ENCODE measurements at places on chromosomes 4 and X.

DNA sequence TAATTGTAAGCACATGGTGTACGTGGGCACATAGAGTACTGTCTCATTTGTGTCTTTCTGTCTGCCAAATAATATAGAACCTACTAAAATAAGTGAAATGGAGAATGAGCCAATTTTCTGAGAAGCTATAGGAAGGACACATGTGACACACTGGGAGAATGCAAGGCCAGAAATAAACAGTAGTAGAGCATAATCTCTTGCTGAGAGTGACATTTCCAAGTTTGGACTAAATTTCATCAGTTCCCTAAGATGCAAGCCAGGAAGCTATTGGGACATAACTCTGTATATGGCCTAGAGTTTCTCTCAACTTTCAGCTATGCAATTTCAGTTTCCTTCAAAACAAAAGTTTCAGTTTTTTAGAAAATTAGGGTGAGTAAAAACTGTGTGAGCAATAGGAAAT lies 638.7 kb downstream of the PCDH18 start:
- no peak for DNase-seq

GRCh38 chr4:175807547-175807946 lies 4.5 kb downstream of the GPM6A start:
- DNase-seq = no peak

DNA sequence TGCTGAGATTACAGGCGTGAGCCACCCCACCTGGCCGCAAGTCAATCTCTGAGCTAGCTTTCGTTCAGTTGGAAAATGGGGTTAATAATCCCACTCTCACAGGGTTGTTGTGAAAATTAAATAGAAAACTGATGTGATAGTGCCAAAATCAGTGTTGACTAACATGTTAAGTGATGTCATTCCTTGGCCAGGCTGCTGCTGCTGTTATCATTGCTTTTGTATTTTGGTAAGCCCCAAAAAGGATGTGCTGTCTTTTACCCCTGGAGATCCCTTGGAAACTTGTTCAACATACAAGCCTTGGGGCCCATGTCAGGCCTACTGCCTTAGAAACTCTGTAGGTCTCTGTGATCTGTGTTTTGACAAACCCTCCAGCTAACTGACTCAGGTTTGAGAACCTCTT lies 106.3 kb downstream of the AFF1 start:
- no peak for DNase-seq

- DNase-seq = no peak
These were observed 125.6 kb downstream of the PHF8 start for GRCh38 chrX:53918702-53919101.

GRCh38 chr4:186876961-186877626 lies 153.4 kb upstream of the FAT1 start:
- DNase-seq = no peak

DNA sequence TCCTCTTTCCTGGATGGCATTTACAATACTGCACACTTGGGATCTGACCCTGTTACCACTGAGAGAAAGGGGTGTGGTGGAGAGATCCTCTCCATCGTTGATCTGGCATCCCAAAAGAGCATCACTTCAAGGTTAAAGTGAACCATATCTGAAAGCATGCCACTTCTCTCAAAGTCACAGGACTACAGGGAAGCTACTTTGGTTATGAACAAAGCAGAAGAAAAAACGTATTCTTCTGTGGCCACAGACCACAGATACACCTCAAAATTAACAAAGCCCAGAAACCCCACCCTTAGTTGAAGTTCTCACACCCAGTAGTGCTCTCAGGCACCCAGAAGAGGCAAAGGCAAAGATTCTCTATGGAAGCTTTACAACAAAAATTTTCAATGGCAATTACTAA lies 108.3 kb downstream of the JADE1 start:
- DNase-seq = no peak

GRCh38 chr4:17664755-17665154 lies 50.3 kb downstream of the MED28 start:
- no peak for DNase-seq

DNA sequence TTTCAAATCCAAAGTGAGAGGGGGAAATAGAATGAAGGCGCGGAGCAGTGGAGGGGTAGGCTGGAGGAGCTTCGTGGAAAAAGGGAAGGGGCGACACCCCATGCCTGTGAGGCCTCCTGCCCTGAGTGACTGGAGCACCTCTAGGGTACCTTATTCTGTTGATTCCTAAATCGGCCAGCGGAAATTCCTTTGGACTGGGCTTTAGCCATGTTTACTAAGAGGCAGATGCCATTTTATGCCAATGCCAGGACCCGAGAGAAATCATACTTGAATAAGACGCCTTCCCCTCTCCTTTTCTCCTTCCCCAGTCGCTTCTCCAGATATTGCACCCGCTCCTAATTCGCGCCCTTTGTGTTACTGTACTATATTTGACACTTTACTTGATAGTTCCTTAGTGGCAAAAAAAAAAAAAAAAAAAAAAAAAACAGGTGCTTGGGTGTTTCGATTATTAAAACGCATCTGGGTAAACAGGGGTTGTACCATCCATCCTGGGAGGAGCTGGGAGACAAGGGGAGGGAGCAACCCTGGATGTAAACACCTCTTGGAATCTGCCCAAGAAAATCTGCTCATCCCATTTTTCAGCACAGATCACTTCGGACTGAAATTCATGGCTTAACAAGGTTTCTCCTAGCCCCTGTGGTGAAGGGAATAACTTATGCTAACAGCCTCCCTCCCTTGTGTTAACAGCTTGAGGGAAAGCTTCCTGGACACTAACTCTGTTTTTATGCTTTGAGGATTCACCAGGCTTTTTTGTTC lies 1.5 kb downstream of the BMP3 start:
- no peak for DNase-seq

DNA sequence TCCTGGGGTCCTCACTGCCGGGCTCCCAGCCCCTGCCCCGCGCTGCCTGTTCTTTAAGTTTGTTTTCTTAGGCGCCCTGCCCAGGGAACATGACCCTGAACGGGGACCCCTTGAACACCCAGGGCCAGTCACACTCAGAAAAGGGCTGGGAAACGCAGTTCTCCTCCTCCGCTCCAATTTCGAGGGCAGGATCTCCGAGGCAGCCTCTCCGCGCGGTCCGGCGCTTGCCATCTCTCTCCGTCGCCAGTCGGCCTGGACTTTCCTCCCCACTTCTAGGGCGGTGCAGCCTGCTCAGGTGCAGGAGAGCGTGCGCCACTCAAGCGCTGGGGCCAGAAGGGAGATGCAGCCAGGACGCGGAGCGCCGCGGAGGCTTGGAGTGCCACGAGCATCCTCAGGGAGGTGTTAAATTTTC lies 9.9 kb downstream of the PRDM8 start:
- DNase-seq = no peak

GRCh38 chr4:27217261-27217769 lies 356.7 kb downstream of the STIM2 start:
- DNase-seq = no peak

- no peak for DNase-seq
These were observed 38.1 kb upstream of the IRAK1 start for GRCh38 chrX:154057791-154058190.

DNA sequence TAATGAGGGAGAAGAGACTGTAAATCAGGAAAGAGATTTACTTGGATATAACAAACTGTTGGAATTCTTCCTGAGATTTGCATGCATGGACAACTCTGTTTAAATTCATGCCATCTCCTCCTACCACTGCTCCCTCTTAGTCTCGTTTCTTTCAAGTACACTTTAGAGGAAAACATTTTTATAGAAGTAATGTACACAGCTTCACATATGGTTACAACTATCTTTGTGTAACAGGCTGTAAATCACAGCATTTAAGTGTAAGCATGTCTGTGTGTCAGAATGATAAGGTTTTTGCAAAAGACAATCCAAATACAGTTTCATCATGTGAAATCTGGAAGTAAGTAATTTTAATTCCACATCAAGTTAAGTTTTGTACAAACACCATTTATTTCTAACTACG lies 21.5 kb upstream of the ENPEP start:
- DNase-seq = no peak

DNA sequence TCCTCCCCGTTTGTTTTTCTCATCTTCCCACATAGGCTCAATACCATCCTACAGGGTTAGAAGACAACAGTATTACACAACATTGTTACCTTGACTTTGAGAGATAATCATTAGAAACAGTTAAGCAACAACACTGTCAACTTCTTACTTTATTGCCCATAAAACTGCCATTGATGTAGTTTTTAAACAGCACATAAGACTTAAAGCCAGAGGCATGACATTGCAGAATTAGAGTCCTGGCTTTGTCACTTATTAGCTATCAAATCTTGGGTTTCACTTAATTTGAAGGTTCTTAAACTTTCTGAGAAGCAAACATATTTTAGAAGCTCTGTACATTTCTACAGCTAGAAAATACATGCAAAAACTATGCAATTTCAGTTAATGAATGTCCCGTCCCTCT lies 41.8 kb downstream of the EIF4E start:
- no peak for DNase-seq

GRCh38 chrX:155966876-155967275 lies 30.6 kb upstream of the IL9R start:
- no peak for DNase-seq

DNA sequence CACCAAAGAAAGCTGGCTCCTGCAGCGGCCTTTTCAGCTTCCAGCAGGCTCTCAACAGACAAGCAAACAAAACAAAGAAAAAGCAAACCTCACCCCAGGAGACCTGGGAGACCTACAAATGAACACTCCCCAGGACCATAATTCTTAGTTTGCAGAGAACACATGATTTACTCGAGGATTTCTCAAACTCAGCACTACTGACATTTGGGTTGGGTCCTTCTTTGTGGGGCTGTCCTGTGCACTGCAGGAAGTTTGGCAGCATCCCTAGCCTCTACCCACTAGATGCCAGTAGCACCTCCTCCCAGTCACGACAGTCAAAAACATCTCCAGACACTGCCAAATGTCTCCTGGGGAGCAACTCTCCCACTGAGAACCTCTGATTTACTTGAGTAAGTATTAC lies 21.9 kb downstream of the APOO start:
- DNase-seq = no peak

DNA sequence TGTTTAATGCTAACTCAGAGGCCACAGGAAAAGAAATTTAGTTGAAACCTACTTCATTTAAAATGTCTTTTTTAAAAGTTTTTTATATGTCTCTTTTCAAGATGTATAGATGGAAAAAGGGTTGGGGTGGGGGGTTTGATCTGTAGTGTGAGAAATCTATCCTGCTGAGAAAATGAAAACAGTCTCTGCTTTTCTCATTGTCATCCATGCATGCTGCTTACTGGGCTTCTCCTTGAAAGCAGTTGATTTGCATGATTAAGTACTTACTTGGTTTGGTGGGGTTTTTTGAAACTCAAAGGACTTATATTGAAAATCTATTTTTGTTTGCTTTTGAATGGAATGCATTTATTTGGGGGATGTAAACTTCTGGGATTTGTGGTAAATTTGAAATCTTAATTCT lies 313.6 kb upstream of the DKK2 start:
- no peak for DNase-seq

GRCh38 chr4:150590631-150591030 lies 8.7 kb downstream of the MAB21L2 start:
- DNase-seq = no peak

- DNase-seq = no peak
These were observed 13.7 kb upstream of the PIGA start for GRCh38 chrX:15349046-15349445.

- DNase-seq = no peak
These were observed 1.3 kb downstream of the VMA21 start for GRCh38 chrX:151398346-151398745.

DNA sequence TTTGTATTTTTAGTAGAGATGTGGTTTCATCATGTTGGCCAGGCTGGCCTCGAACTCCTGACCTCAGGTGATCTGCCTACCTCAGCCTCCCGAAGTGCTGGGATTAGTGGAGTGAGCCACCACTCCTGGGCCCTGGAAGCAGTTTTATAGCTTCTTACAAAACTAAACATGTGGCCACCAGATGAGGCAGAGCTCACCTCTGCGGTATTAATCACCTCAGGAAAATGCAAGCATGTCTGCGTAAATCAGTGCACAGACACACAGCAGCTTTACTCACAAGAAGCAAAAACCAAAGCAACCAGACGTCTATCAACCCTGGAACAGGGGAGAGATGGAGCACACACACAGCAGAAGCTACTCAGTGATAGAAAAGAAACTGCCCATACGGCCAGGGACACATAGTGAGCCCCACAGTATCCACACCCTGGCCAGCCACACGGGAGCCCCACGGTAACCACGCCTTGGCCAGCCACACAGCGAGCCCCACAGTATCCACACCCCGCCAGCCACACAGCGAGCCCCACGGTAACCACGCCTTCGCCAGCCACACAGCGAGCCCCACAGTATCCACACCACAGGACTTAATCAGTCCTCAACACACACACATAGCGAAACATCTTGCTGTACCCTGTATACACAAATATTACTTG lies 30.2 kb downstream of the PPP2R3B start:
- no peak for DNase-seq

DNA sequence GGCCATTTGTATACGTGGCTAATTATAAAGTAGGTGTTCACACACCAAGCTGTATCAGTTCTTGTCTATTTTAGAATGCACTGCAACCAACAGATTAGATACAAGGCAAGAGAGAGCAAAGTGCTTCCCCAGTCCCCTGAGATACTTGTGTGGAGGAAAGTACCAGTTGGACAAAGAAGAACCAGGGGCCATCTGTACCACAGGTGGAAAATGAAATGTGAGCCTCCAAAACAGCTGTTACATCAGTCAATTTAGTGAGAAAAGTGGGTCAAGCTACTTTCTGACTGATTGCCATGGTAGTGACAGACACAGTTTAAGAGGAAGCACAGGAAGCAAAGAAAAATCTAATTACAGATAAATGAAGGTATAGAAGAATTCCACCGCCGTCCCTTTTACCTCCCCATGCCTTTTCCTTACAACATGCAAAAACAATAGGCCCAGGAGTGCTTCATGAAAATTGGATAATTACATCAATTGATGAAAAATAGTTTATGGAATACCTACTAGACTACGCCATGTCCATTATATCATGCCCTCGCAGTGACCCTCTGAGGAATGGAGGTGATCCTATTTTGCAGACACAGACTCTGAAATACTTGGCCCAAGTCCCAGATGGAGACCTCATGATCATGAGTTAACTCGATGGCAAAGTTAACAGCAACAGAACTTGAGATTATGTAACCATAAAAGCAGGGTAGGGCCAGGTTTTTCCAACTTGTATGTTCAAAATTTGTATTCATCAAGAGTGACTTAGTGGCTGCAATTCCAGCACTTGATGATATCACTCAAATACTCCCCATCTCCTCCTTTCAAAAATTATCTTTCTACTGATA lies 15.8 kb downstream of the SMPX start:
- DNase-seq = no peak

Measured in stimulated activated CD8-positive, alpha-beta memory T cell treated with anti-CD3 and anti-CD28 coated beads, Interleukin-7, amount 100 ng/mL, for 1 hour (primary cell).